Glutamatergic neuron (in vitro differentiated cells): ENCODE measurements at places on chromosomes 1 and 21.
A peak's percentile ranks its signal among the peaks of the same experiment; 100 is the strongest.

- no peak for DNase-seq
Measured at GRCh38 chr1:2952371-2952770, 68.9 kb upstream of the ACTRT2 start.

DNA sequence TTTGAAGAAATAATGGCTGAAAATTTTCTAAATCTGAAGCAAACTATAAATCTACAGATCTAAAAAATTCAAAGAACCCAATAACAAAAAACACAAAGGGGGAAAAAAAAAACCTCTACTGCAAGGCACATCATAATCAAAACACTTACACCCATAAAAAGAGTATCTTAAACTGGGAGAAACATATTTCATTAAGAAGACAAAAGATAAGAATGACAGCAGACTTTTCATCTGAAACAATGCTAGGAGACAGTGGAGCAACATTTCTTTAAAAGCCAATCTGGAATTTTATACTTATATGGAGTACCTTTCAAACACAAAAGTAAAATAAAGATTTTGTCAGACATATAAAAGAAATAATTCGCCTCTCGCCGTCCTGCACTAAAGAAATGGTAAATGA is 49.1 kb downstream of the COP1 start:
- no peak for DNase-seq

- no peak for DNase-seq
Measured at GRCh38 chr1:66770694-66771093, 18.4 kb downstream of the DYNLT5 start.

GRCh38 chr21:42062236-42063022 is 8.7 kb upstream of the UMODL1 start:
- no peak for DNase-seq

- no peak for DNase-seq
Measured at GRCh38 chr1:114296413-114296812, 142.7 kb upstream of the SYT6 start.

- no peak for DNase-seq
Measured at GRCh38 chr1:189434461-189434860, 1043.2 kb downstream of the BRINP3 start.

DNA sequence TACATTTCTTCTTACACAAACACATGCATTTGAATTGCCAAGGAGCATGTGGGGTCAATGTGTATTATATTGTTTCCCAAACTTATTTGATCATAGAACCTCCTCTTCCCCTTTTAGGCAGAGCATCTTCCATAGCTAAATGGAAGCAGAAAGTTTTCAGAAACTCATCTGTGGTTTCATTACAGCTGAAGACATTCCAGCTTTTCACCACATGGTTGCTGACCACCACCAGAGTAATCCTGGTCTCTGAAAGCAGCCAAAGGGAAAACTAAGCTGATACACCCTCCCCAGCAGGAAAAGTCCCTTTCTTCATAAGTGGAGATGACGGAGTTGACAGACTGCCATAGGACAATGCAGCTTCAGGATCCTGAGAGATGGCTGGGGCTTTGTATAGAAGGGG is 30.2 kb upstream of the OTUD3 start:
- no peak for DNase-seq

DNA sequence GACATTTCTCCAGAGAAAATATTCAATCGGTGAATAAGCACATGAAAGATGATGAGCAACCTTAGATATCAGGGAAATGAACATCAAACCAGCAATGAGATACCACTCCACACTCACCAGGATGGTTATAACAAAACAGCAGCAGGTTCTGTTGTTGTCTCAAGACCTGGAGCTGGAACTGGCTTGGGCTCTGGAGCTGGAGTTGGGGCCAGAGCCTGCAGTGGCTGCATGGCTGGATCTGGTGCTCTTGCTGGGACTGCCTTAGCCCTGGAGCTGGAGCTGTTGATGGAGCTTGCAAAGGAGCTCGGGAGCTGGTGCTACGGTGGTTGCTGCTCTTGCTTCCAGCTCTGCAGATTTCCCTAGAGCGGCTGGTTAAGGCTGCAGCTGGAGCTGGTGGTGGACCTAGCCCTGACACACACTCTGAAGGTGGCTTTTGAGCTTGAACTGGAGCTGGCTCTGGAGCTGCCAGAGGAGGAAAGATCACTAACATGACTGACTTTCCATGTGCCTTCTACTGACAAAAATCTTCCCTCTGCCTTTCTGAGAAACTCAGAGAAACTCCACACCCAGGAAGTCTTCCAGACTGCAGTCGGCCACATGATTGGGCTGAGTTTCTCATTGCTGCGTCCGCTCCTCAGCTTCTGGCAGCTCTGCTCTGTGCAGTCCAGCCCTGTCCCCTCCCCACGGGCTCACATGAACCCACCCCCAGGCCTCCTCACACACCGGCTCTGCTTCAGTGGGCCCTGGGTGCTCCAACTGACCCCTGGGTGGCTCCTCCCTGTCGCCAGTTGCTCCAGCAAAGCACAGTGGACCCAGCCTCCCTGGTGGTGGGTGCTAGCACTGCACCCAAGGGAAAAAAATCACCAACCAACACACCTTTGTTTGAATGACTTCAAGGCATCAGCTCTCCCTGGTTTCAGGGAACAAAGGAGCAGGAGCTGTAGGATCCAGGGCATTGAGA is 139.1 kb upstream of the FMN2 start:
- DNase-seq, result peak; percentile 39

- DNase-seq, result peak; percentile 72
Measured at GRCh38 chr1:152189657-152190442, 30.8 kb upstream of the RPTN start.

- DNase-seq, result no peak
Measured at GRCh38 chr1:218804014-218804785, 369.5 kb upstream of the LYPLAL1 start.

- DNase-seq, result peak; percentile 20
Measured at GRCh38 chr21:16455978-16456377, 726.2 kb downstream of the USP25 start.

DNA sequence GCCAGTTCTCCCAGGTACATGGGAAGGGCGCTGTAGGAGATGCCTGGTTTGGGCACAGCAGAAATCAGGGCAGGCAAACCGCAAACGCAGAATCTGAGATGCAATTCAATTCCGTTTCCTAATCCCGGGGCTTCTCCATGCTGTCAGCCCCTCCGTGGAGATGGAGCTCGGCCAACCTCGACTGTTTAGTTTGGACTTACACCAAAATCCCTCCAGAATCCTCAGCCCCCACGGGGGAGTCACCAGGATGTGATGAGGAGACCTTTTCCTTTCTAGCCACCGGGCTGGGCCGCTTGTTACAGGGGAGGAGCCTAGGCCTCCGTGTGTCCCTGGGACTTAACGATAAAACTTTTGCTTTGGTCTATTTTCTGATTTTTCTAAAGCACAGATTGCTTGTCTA is 7.9 kb downstream of the SLC2A7 start:
- no peak for DNase-seq

- DNase-seq, result no peak
Measured at GRCh38 chr1:2783069-2783434, 18.4 kb downstream of the TTC34 start.

GRCh38 chr1:152166966-152167365 is 7.9 kb upstream of the RPTN start:
- DNase-seq, result no peak

DNA sequence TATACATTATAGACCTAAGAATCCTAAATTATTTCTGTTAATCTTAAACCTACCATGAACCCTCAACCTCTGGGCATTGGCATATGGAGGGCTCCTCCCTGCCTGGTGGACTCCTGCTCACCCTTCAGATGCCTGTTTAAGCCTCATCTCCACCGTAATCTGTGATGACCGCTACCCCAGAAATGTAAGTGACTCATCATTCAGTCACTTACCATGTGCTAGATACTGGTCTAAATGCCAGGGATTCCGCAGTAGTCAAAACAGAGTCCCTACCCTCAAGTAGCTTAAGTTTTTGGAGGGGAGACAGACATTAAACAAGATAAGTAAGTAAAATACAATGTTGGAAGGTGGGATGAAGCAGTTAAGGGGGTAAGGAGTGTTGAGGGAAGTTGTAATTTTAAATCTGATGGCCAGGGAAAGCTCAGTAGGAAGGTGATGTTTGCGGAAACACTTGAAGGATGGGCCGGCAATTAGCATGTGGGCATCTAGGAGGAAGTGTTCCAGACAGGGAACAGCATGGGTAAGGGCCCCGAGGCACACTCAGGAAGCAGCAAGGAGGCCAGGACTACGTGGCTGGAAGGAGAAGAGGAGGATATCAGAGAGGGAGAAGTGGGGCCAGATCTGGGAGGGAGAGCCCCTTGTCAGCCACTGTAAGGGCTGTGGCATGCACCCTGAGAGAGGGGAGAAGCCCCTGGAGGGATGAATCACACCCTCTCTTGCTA is 141.7 kb upstream of the HOOK1 start:
- DNase-seq, result no peak

DNA sequence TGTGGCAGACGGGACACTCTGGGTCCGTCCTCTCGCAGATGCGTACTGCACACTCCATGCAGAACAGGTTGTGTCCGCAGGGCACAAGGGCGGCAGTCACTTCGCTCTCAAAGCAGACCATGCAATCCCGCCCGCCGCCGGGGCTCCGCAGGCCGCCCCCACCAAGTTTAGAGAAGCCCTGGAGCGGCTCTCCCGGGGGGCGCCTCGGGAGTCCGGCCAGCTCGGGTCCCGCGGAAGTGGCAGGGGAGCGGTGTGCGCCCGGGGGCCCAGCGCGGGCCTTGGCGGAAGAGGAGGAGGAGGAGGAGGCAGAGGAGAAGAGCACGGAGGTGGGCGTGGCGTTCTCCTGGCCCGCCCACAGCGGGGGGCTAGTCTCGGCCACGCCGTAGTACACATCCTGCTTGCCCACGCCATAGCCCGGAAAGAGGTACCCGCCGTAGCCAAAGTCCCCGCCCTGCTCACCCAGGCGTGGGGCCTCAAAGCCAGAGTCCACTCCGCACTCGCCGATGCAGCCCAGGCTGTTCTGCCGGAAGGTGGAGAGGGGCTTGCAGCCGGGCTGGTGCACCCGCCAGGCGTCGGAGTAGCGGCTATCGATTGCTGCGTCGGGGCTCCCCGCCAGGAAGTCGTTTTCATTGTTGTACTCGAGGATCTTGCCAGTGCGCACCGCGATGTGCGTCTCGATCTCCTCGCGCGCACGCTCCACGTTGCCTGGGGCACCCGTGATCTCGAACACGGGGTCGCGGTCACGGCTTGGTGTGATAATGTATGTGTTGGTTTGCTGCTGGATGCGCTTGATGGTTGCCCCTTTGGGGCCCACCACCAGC is 5.4 kb downstream of the MEX3A start:
- DNase-seq, result peak; percentile 38

DNA sequence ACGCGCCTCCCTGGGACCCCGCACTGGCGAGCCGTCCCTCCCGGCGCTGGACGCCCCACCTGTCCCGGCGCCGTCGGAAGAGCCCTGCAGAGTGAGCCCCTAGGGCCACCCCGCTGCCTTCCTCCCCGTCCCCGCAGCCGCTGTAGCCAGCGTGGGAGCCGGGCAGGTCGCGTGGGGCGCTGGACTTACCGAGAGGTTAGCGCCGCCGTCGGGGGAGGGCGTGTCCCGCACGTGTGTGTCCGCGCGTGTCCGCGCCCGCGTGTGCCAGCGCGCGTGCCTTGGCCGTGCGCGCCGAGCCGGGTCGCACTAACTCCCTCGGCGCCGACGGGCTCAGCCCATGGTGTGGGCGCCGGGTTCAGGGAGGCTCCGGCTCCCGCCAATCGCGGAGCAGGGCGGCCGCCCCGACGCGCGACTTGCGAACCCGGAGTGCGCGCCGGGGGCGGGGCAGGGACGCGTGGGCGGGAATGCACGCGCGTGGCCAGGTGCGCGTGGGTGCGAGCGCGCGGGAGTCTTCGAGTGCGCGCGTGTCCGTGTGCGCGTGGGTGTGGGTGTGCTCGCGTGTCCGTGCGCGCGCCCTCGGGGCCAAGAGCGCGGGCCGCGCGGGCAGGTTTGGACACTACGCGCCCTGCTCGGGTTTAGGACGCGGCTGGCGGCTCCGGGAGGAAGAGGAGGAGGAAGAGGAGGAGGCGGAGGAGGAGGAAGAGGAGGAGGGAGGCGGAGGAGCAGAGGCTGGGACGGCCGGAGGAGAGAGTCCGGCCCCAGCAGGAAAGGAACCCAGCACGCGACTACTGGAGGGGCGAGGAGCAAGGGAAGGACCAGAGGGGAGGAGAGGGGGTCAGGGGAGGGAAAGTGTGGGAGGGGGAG is 145.2 kb upstream of the ETS2 start:
- no peak for DNase-seq

DNA sequence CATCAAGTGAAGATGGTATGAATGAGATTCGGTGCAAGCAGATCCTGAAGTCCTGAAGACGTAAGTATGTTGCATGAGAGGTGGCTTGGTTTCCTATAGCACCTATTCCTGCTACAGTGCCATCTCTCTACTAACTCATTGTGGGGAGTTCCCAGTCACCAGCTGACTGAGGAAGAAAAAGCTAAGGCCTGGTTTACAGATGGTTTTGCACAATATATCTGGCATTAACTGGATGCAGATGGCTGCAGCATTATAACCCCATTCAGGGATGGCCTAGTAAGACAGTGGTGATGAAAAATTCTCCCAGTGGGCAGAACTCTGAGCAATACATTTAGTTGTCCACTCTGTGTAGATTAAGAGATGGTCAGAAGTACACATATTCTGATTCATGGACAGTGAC is 36.7 kb downstream of the RTCA start:
- DNase-seq, result no peak
